ENCODE measurements at places on chromosomes 3 and 15. TPM values are rescaled to one million over a fixed set of nuclear protein-coding genes. Genes with fewer than 3 reads are reported as not detected.
A peak's percentile ranks its signal among the peaks of the same experiment; 100 is the strongest.

- H3K27me3 ChIP-seq: no peaks in the 10 kb centered on the region
- no peak overlapping the region for H3K4me3 ChIP-seq
- H3K36me3 ChIP-seq: peaks cover 7% of the 10 kb centered on the region
- no peak for DNase-seq
These were observed 118.1 kb downstream of the APBA2 start for GRCh38 chr15:29003840-29004233.

GRCh38 chr3:23601091-23601822 lies 204.5 kb upstream of the UBE2E1 start:
- no peaks in the 10 kb centered on the region for H3K4me1 ChIP-seq
- no peaks in the 10 kb centered on the region for H3K36me3 ChIP-seq
- no peak for DNase-seq
- H3K27me3 ChIP-seq: no peaks in the 10 kb centered on the region
- no peak overlapping the region for H3K4me3 ChIP-seq
- no peak overlapping the region for H3K27ac ChIP-seq

- H3K4me3 ChIP-seq: no peak overlapping the region
- no peaks in the 10 kb centered on the region for H3K27me3 ChIP-seq
- H3K4me1 ChIP-seq: peaks cover 36% of the 10 kb centered on the region
- H3K36me3 ChIP-seq: no peaks in the 10 kb centered on the region
- no peak for DNase-seq
These were observed 54.9 kb downstream of the IGF1R start for GRCh38 chr15:98703126-98703685.

- no peak overlapping the region for H3K27ac ChIP-seq
- H3K4me3 ChIP-seq: no peak overlapping the region
- DNase-seq: no peak
These were observed 49.1 kb downstream of the TLNRD1 start for GRCh38 chr15:81049835-81050234.

DNA sequence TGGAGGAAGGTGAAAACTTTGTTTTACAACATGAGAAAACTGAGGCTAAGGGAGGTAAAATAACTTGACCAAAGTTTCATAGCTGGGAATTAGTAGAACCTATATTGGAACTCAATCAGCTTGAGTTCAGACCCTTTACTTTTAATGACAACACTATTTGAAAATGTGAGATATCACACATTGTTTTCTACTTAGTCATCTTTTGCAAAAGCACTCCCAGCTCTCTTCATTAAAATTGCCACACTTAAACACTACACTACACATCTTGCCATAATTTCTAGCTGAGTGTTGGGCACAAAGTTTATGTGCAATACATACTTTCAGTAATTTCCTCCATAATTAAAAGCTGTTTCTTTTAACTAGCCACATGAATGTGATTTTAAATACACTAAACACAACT lies 230.4 kb upstream of the DCBLD2 start:
- H3K27me3 ChIP-seq: no peaks in the 10 kb centered on the region
- H3K4me3 ChIP-seq: no peak overlapping the region
- H3K36me3 ChIP-seq: no peaks in the 10 kb centered on the region
- H3K27ac ChIP-seq: no peak overlapping the region

DNA sequence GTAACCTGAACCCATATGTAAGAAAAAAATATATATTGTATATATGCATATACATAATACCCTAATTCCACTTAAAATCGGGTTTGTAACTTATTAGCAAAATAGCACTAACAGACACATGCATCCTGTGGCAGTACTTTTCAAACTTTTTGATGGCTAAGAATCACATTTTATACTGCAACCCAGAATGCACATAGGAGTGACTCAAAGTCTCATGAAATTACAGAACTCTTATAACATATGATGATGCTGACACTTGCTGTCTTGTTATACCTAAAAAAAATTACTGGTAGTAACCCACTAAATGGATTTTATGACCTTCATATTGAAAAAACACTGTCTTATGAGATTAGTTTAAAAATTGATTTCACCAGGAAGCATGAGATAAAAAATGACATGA lies 152.4 kb upstream of the FRMD4B start:
- peak overlapping the region; percentile 49 for H3K27ac ChIP-seq
- DNase-seq: no peak
- peaks cover 5% of the 10 kb centered on the region for H3K4me1 ChIP-seq
- no peaks in the 10 kb centered on the region for H3K36me3 ChIP-seq
- peaks cover 44% of the 10 kb centered on the region for H3K27me3 ChIP-seq

MORC1 gene
- total RNA-seq: not detected

DNA sequence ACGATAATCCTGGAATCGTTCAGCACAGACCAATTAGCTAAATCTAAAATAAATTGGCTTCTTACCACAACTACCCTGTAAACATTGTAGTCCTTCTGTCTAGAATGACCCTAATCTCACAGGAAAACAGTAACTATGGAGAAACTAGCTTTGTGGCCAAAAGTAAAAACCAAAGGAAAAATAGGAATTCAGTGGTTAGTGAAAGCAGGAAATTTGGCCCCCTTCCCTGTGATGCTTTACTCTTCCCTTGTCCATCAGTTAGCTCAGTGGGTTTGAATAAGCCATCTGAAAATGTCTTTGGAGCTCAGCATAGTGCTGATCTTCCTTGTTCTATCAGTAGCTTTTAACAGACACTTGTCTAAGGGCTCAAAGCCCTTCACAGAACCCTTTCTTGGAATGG lies 1.6 kb downstream of the NMD3 start:
- peaks cover 15% of the 10 kb centered on the region for H3K36me3 ChIP-seq
- H3K4me3 ChIP-seq: peak overlapping the region; percentile 87
- peaks cover 28% of the 10 kb centered on the region for H3K4me1 ChIP-seq
- H3K27ac ChIP-seq: peak overlapping the region; percentile 84
- no peaks in the 10 kb centered on the region for H3K27me3 ChIP-seq
- no peak for DNase-seq

- H3K27ac ChIP-seq: no peak overlapping the region
- H3K4me1 ChIP-seq: peaks cover 23% of the 10 kb centered on the region
- H3K36me3 ChIP-seq: no peaks in the 10 kb centered on the region
- DNase-seq: no peak
- no peaks in the 10 kb centered on the region for H3K27me3 ChIP-seq
These were observed 30.5 kb downstream of the LOXL1 start for GRCh38 chr15:73956743-73957135.
